ENCODE measurements at places on chromosomes 11 and 22.

GRCh38 chr11:76830639-76831327, 29.9 kb upstream of the ACER3 start:
- DNase-seq: no peak

DNA sequence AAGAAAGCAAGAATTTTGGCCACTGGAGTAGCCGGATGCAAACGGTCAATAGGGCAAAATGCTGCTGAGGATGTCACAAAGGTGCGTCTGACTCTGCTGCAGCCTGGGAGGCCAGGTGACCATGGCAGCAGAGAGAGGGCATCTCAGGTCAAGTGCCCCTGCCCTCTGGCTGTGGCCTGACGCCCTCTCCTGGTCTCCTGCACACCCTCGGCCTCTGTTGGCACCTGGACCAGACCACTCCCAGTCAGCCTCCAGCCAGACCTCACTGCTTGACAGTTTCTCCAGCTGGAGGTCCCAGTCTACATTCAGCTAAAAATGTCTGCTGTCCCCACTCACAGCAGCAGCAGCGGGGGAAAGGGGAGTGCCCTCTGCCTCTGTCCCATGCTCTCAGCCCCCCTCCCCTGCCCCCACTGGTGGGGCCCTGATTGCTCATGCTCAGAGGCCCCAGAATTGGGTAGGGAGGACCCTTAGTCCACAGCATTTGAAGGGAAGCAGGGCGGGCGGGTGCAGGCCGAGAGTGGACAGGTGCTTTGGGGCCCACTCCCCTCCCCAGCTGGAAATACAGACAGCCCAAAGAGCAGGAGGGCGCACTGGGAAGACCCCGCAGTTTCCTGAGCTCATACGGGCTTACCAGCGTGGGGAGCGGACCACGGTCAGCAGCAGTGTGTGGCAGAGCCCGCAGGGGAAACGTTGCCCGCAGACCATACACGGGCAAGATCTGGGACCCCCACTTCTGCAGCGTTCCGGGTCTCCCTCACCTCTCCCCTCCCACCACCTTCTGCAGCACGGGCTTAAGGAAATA, 1.6 kb upstream of the BRSK2 start:
- no peak for DNase-seq

DNA sequence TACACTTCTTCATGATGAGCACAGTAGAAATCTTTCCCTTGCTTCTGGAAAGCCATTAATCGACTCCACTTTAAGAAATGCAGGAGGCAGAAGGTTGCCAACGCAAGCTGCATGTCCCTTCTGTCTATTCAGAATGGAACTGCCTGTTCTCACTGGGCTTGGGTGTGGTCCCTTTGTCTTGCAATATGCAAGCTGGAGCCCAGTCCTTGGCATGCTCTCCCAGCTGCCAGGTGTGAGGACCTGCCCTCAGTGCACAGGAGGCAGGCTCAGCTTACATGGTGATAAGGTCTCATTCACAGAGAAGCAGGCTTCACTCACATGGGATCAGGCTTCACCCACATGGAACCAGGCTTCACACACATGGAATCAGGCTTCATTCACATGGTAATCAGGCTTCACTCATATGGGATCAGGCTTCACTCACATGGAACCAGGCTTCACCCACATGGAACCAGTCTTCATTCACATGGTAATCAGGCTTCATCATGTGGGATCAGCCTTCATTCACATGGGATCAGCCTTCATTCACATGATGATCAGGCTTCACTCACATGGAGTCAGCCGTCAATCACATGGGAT, 59.2 kb upstream of the USP47 start:
- no peak for DNase-seq

DNA sequence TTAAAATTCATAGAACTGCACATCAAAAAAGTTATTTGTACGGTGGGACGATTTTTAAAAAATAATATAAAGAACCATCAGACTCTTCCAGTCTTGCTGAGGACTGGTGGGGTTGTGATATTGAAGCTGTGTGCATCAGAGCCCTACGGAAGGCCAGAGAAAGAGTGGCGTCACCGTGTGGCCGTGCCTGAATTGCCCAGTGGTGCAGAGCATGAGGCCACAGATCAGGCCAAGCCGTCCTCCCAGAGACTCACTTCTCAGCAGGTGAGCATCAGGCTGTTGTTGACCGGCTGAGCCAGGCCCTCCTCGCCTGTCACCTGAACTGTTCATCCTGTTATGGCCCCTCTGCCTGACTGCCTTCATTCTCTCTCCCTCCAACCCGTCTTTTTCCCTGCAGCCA, 1013.9 kb downstream of the TBC1D22A start:
- no peak for DNase-seq

GRCh38 chr11:110062247-110062646, 30.9 kb upstream of the ZC3H12C start:
- DNase-seq: no peak

- no peak for DNase-seq
Observed at GRCh38 chr11:118201966-118202365, 22.8 kb downstream of the JAML start.

DNA sequence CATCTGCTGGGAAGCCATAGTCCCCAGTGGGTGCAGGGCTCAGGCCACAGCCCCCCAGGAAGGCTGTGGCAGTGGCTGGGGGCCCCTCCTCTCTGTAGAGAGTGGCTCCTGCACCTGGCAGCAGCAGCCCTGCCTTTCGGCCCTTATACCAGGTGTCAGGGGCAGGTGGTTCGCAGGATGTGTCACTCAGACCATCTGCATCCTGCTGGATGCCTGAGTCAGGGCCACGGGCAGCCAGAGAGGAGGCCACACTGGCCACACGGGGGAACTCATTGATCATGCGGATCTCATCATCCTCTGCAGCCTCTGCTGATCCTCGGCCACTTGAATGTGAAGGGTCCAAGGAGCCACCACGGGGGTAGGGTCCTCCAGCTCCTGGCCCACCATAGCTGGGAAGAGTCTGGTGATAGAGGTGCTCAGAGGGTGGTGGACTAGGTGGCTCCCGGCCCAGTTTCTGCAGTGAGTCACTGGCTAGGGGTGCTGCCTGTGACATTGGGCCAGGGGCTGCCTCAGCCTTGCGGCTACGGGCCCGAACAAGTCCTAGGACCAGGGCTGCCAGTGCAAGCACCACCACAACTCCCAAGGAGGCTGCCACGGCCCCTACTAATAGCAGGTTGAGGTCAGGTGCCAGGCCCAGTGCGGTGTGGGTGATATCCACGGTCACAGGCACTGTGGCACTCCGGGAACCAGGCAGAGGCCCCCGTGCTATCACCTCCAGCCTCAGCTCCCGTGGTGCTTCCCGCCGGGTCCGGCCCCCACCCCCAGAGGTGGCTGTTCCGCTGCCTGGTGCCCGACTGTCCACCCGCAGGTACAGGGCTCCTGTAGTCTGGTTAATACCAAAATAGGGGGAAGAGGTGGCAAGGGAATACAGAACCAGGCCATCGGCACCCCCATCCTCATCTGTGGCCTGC, 3.3 kb upstream of the TPP1 start:
- DNase-seq: no peak

- DNase-seq: no peak
Observed at GRCh38 chr22:26956371-26956770, 299.0 kb downstream of the MIAT start.

- no peak for DNase-seq
Observed at GRCh38 chr11:98979205-98979604, 41.5 kb upstream of the CNTN5 start.

DNA sequence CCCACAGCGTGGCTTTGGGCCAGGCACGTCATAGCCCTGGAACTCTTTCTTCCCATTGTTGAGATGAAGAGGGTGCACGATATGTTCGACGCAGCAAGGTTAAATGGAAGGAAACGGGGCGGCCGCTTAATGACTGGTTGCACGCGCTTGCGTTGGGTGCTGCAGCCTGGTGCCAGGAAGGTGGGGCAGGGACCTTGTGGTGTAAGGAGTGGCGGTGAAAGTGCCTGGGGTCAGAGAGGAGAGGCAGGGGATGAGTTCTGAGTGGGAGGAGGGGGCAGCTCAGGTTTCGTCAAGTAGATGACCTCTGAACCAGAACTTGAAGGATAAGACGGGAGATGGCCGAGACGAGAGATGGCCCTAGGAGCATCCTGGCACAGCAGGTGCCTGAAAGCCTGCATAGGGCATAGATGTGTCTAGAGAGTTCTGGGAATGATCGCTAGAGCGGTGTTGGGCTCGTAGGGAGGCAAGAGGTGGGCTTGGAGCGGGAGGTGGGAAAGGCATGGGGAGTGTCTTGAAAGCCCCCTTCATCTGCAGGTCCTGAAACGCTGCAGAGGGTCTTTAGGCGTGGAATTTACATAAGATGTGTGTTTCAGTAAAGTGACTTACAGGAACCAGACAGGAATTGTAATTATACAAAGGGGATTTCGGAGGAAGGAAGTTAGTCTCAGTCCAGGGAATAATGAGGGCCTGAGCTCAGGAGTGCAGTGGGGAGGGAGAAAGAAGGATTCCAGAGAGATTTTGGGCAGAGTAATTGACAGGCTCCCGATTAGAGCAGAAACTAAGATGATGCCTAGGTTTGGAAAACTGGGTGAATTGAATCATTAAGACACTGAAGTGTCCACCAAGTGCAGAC, 43.2 kb upstream of the CLDN5 start:
- no peak for DNase-seq

GRCh38 chr11:60672255-60672654, 27.2 kb upstream of the MS4A8 start:
- no peak for DNase-seq

DNA sequence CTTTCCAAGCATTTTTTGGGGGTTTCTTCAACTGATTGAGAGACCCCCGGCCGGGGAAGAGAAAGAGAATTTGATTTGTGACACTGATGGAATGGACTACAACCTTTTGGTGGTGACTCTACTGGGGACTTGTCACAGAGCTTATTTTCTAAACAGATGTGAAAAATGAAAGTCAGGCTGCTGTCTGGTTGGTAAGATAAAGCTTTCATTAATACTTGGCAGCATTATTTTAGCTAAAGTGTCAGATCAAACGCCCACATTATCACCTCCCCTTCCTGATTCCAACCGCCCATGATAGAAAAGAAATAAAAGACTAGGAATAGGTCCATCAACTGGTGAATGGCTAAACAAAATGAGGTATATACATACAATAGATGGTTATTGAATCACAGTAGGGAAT, 45.6 kb upstream of the EHF start:
- DNase-seq: peak; percentile 10

DNA sequence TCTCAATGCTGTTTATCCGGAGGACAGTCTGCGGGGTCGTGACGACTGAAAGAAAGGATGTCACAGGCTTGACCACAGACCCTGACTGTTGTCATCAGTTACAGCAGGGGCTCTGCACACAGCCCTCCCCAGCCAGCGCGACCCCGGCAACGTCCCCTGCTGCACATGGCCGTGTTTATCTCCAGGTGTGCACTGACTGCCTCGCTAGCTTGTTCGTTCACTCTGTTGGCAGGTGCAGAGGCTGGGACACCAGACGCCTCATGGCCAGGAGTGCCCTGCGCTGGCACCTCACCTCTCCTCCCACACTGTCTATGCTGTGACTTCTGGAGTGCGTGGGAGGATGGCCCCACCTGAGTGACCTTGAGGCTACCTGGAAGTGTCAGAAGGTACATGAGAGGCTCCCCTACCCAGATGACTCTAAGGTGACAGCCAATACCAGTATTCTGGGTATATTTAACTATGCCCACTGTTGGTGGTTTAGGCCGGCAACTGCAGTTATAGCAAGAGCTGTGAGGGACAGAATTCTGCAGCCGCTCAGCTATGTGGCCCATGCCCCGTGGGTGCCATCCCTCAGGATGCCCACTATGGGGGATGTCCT, 12.2 kb downstream of the MRPL21 start:
- no peak for DNase-seq

- no peak for DNase-seq
Observed at GRCh38 chr11:1473786-1474185, 12.8 kb downstream of the MOB2 start.

All from erythroblast (primary cell).